T-cell (primary cell): ENCODE measurements at places on chromosomes 6 and 20. TPM values are rescaled to one million over a fixed set of nuclear protein-coding genes. Genes with fewer than 3 reads are reported as not detected.

DNA sequence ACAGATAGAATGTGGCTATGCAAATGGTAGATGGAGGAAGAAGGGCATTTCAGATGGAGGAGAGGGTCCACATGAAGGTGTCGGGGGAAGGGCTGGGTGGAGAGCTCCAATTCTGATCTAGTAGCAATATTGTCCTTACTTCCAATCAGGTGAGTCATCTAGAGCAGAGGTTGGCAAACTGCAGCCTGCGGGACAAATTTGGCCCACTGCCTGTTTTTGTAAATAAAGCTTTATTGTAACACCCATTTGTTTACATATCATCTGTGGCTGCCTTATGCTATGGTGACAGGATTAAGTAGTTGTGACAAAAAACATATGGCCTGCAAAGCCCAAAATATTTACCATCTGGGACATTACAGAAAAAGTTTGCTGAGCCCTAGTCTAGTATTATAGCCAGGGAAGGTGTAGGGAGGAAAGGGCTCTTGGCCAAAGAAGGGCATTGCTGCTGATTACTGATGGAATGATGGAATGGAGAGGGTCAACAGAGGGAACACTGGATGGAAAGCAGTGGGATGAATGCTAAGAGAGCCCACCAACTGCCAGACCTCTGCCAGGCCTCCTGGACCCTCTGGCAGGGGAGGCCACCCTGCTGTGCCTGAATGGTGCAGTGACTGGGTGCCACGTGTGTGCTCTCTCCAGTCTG is 79.8 kb downstream of the SLC22A23 start:
- no peaks in the 10 kb centered on the region for H3K27me3 ChIP-seq
- no peaks in the 10 kb centered on the region for H3K36me3 ChIP-seq
- H3K27ac ChIP-seq: no peak overlapping the region
- DNase-seq: no peak
- peaks cover 4% of the 10 kb centered on the region for H3K4me1 ChIP-seq

DNA sequence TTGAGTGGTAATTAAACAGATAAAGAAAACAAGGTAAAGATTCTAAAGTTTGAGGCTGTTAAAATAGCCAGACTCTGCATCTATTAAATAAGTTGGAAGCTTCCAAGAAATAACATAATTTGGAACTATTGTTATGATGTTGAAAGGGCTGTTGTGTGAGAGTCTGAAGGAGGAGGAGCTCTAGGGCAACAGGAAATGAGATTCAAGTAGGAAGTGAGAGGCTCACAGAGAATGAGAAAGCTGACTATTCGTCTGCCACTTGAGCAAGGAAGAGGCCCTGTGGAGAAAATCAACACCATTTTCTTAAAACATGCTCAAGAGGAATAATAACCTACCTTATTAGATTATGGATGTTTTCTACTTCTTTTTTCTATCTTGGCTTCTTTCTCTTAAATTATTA is 185.2 kb downstream of the SLC24A3 start:
- H3K4me3 ChIP-seq: no peak overlapping the region
- DNase-seq: no peak

- no peak for DNase-seq
- no peak overlapping the region for H3K27ac ChIP-seq
- H3K27me3 ChIP-seq: no peaks in the 10 kb centered on the region
Measured at GRCh38 chr6:158286413-158286812, 25.9 kb upstream of the TULP4 start.

GRCh38 chr6:45929421-45930361 is 86.0 kb downstream of the CLIC5 start:
- no peaks in the 10 kb centered on the region for H3K27me3 ChIP-seq
- no peak for DNase-seq
- H3K27ac ChIP-seq: no peak overlapping the region

DNA sequence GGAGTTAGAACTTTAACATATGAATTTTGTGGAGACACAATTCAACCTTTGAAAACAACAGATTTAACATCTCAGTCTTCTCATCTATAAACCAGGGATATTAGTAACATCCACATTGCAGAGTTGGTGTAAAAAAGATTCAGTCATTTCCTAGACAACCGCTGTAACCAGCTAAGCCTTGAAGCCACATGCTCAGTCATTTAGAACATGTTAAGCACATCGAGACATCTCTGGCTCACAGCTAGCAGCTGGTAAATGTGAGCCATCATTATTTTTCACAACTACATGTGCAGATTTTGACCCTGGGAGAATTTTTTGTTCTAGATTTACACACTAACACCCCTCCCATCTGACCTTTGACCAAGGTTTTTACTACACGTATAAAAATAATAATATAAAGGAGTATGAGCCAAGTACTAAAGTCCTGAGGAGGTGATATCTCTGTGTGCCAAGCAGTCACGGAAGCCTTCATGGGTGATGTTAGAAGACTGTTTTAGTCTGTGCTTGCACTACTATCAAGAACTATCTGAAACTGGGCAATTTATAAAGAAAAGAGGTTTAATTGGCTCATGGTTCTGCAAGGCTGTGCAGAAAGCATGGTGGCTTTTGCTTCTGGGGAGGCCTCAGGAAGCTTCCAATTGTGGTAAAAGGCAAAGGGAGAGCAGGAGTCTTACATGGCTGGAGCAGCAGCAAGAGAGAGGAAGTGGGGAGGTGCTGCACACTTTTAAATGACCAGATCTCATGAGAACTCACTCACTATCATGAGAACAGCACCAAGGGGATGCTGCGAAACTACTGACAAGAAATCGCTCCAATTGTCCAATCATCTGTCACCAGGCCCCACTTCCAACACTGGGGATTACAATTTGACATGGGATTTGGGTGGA is 48.7 kb upstream of the IL20RA start:
- no peak overlapping the region for H3K27ac ChIP-seq
- no peak for DNase-seq
- H3K36me3 ChIP-seq: no peaks in the 10 kb centered on the region
- H3K27me3 ChIP-seq: no peaks in the 10 kb centered on the region

OGFRL1 gene
- 7.3 TPM for total RNA-seq

DNA sequence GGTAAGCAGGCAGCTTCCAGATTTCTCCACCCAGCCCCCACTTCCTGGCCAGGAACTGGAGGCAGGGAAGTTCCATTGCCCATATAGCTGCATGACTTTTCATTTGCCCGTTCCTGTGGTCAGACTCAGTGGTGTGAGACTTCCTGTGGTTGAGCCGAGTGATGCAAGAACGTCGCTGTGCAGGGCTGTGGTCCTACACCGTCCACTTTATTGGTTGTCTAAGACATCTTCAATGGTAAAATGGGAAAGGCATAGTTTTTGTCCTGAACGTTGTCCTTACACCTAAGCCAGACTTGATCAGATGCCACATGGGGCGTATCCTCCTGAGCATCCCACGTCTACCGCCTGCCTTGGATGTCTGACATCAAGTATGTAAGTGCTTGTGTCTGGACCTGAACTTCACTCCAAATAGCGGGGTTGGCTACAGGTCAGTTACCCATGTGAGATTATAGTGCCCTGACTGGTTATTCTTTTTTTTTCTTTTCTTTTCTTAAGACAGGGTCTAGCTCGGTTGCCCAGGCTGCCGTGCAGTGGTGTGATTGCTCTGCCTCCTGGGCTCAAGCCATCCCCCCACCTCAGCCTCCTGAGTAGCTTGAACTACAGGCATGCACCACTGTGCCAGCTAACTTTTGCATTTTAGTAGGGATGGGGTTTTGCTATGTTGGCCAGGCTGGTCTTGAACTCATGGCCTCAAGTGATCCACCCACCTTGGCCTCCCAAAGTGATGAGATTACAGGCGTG is 25.9 kb upstream of the GTSF1L start:
- H3K4me1 ChIP-seq: peaks cover 32% of the 10 kb centered on the region
- H3K4me3 ChIP-seq: no peak overlapping the region
- H3K27ac ChIP-seq: no peak overlapping the region
- no peaks in the 10 kb centered on the region for H3K36me3 ChIP-seq

DNA sequence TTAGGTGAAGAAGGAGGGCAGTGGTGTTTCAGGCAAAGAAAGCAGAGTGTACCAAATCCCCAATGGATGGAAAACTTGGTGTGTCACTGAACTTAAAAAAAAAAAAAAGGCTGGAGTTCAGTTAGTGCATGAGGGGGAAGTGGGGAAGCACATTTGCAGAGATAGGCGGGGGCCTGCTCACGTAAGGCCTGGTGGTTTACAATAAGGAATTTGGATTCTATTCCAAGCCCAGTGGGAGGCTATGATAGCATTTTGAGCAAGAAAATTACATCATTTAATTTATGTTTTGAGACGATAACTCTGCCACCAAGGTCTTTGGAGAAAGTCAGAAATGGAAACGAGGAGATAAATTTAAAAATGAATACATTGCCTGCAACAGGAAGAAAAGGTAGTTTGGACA is 225.5 kb downstream of the EYA4 start:
- no peak overlapping the region for H3K27ac ChIP-seq
- no peaks in the 10 kb centered on the region for H3K27me3 ChIP-seq
- DNase-seq: no peak
- no peaks in the 10 kb centered on the region for H3K36me3 ChIP-seq
- no peak overlapping the region for H3K4me3 ChIP-seq
- H3K4me1 ChIP-seq: no peaks in the 10 kb centered on the region

MACROD2 gene
- total RNA-seq: 0.51 TPM

TTBK1 gene
- not detected for total RNA-seq

DNA sequence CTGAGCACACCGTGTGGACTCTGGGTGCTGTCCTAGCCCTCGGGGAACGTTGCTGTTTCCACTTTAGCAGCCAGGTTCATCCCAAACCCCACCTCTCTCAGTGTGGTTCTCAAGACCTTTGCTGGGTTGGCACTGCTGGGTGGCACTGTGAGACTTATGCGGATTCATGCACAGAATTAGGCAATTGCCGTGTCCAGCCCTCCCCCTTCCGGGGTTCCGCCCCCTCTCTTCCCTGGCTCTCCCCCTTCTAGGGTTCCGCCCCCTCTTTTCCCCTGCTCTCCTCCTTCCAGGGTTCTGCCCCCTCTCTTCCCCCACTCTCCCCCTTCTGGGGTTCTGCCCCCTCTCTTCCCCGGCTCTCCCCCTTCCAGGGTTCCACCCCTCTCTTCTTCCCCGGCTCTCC is 39.8 kb upstream of the SLCO4A1 start:
- peak overlapping the region; percentile 44 for H3K27ac ChIP-seq
- H3K27me3 ChIP-seq: peaks cover 52% of the 10 kb centered on the region
- peaks cover 28% of the 10 kb centered on the region for H3K4me1 ChIP-seq
- DNase-seq: peak; percentile 27
- H3K4me3 ChIP-seq: peak overlapping the region; percentile 18

GRCh38 chr20:62219101-62219991 is 732 bp downstream of the HRH3 start:
- no peak overlapping the region for H3K4me3 ChIP-seq
- no peaks in the 10 kb centered on the region for H3K4me1 ChIP-seq
- peaks cover 3% of the 10 kb centered on the region for H3K27me3 ChIP-seq
- DNase-seq: no peak
- no peak overlapping the region for H3K27ac ChIP-seq

TREML2 gene
- 3.7 TPM for total RNA-seq
